ENCODE measurements at places on chromosomes 2 and 18.

- DNase-seq = peak; percentile 76
These were observed 421 bp upstream of the RNU4ATAC start for GRCh38 chr2:121530212-121530705.

GRCh38 chr2:227163485-227163997 lies 464 bp downstream of the COL4A4 start:
- no peak for DNase-seq

GRCh38 chr2:218896501-218897393 lies 16.1 kb downstream of the WNT10A start:
- peak; percentile 88 for DNase-seq

DNA sequence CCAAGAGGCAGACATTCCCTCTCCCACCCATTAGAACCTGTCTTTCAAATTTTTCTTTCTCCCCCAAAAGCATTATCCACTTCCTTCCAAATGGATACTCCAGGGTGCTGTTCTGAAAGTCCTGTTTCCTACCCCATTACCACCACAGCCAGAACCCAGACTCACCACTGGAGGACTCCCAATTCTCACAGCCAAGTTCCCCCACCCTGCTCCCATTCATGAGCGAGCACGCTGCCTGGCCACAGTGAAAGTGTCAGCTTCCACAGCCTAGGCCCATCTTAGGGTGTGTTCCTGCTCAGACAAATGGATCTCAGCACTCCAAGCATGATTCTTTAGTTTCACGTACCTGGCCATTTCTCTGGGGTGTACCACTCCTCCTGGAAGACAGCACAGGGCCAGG lies 3.8 kb upstream of the ANKRD53 start:
- no peak for DNase-seq

DNA sequence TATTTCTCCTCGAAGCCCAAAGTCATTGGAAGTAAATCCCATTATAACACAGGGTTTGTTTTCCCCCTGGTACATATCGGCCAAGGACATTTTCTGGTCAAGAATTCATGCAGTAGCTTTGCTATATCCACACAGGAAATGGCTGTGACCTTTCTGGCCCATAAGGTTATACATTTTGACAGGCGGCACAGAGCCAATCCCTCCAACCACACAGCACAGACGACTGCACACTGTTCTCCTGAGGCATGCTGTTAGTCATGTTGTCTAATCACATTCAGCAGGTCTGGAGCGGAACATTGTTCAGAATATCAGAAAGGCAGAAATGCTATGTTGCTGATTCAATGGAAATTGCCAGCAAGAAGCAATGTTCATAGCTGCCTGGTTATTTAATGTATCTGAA lies 742.3 kb upstream of the SLC8A1 start:
- DNase-seq = no peak
